ENCODE measurements at places on chromosomes 2 and 18.

DNA sequence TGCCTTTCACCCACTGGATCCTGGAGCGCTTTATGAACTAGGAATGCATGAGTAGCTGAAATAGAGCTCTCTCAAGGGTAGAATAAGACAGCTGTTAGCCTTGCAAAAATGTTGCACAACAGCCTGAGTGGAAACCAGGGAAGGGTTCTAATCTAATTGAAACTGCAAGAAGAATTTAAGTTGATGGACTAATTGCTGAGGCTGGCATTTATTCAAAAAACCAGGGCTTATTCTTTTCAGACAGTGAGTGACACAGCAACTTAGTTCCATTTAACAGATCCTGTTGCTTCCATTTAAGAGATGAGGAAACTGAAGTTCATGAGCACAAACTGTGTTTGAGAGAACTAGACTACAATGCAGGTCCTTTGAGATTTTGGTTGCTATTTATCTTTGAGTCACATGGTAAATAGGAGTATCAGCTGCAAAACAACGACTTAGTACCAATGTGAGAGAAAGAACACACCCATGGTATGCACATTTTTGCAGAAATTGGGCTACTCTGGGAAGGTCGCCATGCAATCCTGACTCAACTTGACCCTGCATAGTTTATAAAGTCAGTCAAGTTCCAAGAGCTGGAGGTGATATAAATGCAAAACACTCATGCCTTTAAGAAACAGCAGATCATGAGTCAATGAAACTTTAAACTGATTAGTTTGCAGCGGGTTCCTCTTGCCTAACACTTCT is 76.4 kb upstream of the PARD3B start:
- no peak for DNase-seq

DNA sequence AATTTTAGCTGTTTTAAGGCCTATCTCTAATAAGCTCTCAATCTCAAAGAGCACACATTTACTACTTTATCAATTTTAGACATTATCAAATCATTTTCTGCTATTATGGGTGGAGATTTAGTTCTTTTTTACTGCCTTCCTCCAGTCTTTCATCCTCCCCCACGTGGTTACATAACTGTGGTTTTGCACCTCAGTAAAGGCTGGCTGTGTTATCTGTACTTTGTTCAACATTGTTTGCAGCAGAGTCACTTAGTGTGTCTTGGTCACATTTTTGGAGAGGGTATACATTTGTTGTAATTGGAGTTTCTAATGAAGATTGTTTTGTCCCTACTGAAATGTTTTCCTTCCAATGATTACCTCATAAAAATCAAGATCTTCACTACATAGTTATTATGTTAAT is 549.6 kb upstream of the CELF4 start:
- no peak for DNase-seq

DNA sequence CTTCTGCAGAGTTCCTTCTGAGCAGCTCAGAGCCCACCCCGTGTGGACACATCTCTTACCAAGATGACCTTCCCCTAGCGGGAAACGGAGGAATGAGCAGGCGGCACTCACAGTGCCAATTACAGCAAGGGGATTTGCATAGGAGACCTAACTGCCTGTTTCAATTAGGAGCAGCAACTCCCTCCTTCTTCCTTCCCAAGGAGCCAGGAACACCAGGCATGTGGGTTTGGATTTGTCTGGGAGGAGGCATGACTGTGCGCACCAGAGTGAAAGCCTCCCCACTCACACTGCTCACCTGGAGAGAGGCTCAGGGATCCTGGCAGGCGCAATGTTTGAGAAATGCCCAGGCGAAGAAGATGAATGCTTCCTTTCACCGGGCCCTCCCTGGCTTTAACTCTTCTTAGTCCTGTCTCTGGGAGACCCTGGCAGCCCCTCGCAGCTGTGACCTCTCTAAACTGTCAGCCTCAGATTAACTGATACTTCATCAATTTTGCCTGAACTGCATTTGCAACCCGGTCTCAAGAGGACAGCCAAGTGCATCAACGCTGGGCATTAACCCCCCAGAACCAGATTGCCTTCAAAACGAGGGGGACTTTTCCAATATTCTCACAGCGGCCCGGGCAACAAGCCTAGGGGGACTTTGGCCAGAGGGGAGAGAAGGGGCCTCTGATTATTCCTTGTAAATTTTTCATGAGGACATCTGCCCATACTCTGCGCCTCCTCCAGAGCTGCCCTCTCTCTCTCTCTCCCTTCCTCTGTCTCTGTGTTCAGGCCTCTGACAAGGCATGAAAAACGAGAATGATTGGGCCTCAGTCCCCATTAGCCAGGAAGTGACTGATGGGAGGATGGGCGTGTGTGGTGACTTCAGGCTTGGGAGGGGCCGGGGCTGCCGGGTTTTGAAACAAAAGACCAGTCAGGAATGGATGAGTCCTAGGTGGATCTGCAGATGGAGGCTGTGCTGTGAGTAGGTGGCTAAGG is 93.8 kb downstream of the CMPK2 start:
- DNase-seq: no peak

GRCh38 chr2:199646439-199646838 is 188.7 kb upstream of the SATB2 start:
- no peak for DNase-seq

DNA sequence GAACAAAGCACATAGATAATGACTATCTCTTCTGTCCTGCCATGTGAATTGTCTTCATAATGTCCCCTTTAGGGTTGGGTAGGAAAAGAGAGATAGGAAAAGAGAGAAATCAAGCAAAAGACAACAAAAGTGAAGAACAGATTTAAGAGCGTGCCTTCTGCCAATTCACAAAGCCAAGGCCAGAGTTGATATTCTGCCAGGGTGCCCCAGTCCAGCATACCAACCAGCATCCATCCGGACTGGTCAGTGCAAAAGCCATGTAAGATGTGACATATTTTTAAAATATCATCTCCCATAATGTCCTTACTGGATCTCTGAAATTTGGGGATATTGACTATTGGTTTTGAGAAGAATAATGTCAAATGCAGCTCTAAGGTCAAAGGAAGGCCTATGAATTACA is 35.7 kb upstream of the KLF7 start:
- DNase-seq: no peak

DNA sequence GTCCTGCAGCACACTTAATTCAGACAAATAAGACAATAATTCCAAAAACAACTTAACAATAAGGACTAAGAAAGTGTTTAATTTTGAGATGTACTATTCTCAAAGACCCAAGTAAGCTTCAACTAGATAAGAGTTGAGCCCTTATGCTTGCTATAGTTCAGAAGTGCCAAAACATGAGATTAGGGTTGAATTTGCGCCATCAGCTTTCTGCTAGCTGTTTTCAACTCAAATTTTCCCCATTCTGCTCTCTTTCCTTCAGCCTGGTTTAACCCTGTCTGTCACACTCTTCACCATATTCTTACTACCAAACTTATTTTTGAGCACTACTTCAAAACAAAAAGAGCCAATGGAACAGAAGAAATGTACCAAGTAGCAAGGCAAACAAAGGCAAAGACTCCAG is 4.1 kb downstream of the NFE2L2 start:
- DNase-seq: no peak

- no peak for DNase-seq
Measured at GRCh38 chr2:9212010-9212635, 5.5 kb downstream of the ASAP2 start.

- DNase-seq: no peak
Measured at GRCh38 chr2:41992671-41993434, 55.0 kb upstream of the PKDCC start.

GRCh38 chr2:131041402-131042147 is 51.7 kb downstream of the FAM168B start:
- DNase-seq: no peak

GRCh38 chr2:230403746-230404145 is 12.3 kb upstream of the SP100 start:
- DNase-seq: no peak

DNA sequence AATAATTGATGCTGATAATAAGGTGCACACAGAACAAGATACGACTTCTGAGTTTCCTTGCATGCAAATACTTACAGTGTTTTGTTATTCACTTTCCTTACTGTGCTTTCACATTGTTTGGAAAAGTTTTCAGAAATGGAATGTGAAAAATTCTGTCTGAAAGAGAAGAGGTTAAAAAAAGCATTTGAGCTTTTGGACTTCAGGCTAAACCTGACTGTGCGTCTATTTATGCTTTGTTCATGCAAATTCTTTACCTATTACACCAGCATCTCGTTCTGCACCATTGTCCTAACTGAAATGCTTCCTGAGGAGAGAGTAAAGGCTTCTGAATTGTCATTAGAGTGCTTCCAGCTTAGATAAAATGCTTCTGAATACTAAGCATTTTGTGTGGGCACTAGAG is 61.4 kb downstream of the LHCGR start:
- DNase-seq: no peak

GRCh38 chr18:10202845-10203321 is 251.6 kb upstream of the APCDD1 start:
- no peak for DNase-seq

DNA sequence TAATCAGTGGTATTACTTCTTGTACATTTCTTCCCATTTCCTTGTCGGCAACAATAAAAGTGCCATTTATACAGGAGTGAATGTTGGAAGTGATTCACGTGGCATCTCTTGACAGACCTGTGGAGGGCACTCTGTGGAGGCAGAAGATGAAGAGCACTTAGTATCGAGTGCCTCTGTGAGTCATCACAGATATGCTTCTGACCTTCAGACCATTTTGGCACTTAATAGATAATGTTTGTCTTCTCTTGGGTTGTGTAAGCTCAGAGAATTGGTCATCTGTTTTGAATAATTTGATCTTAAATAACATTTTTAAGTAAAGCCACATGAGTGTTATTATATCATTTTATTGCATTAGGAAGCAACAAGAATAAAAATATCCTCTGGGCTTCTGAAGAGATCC is 305.5 kb downstream of the PTPRM start:
- DNase-seq: no peak

- no peak for DNase-seq
Measured at GRCh38 chr2:144849612-144850011, 329.7 kb upstream of the ZEB2 start.

GRCh38 chr2:197599285-197599965 is 76.0 kb downstream of the RFTN2 start:
- DNase-seq: no peak

DNA sequence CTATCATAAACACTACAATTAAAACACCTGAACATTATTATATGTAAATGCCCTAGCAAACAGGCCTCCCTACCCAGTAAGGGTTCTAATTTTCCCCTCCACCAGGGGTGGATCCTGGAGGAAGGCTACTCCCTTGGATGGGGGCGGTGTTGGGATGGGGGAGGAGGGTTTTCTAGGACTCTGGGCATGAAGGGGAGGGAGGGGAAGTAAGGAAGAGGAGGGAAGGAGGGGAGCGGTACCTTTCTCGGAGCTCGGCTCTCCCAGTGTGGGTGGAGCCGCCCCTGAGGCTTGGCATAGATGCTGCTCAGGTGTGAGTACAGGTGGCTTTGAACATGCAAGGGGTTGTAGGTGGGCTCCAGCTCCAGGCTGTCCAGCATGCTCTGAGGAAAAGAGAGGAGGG is 5.4 kb downstream of the DOK1 start:
- no peak for DNase-seq

DNA sequence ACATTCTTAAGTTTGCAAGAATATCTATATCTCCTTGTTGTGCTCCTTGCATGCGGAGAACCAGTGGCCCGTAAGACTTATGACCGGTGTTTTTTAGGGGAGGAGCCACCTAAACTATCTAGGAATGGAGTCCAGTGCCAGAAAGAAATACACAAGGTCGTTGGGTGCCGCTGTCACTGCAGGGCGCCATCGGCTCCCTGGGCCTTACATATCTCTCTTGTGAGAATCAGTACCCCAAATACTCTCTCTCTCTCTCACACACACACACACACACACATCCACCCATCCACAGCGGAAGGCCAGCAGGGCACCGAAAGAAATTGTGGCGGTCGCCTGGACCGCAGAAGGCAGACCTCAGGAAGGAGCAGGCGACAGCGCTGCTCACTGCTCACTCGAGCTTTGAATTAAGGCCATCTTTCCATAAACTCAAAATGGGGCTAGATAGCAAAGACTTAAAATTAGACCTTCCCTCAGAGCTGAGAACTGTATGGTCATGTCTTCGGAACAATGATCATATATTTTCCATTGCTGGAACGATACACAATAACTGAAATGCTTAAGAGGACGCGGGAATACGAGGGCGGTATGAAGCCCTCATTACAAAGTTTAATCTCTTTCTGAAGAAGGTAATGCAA is 10.4 kb downstream of the NR4A2 start:
- DNase-seq: no peak

DNA sequence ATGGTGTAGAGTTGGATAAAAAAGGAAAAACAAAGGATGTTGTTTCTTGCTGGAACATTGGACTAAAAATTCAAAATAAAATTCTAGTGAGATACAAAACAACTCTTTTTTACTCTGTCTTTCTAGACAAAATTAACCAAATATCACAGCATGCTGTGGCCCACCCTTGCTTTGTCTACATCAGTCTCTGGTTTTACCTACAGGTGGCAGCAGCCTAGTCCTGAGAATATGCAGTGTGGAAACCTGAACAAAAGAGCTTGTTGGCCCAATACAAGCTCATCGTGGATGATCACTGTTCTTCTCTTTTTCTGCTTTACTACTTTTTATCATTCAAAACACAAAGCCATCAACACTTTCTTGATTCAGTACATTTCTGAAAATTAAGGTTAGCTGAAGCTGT is 210.4 kb downstream of the CDH19 start:
- DNase-seq: no peak

DNA sequence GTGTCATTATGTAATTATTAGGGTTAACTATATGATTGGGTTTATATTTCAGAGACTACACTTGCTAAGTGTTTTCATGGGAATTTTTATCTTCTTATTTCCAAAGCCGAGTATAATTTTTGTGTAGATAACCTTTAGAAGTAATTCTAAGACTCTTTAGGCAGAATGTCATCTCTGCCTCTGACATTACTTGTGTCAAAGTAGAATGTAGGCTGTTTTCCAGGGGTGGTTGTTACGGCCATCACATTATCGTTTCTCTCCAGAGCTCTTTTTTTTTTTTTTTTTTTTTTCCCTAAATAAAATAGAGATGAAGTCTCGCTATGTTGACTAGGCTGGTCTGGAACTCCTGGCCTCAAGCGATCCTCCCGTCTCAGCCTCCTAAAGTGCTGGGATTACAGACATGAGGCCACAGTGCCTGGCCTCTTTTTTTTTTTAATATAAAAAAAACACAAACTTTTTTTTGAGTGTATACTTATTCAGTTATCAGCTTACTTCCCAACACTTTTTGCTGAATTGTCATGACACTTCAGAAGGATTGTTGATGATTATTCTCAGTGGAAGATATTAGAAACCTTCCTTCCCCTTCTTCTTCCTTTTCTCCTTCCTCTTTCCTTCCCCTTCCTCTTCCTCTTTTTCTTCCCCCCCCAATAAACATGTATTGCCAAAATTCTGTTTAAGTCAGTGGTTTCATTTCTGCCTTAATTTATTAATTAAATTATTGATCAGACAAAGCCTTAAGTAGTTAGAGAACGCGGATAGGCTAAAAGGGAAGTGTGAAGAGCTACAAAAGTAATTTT is 2.3 kb downstream of the PIKFYVE start:
- no peak for DNase-seq

DNA sequence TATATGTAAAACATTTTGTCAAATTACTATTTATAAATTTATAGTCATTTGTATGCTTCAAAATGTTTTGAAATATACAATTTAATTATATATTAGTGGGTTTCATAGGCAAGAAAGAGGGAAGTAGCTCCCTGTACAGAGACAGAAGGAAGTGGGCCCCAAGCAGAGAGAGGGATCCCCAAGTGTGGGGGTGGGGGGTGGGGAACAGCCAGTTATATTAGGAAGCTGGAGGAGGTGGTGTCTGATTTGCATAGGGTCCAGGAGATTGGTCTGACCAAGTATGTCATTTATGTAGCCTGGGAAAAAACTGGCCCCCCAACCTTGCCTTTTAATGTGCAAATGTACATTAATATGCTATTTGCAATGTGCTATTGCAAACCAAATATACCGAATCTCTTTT is 76.5 kb upstream of the ZSWIM2 start:
- no peak for DNase-seq

Data from left ventricle myocardium superior (tissue), 1 donor.